ENCODE measurements at places on chromosomes 3 and 15.

DNA sequence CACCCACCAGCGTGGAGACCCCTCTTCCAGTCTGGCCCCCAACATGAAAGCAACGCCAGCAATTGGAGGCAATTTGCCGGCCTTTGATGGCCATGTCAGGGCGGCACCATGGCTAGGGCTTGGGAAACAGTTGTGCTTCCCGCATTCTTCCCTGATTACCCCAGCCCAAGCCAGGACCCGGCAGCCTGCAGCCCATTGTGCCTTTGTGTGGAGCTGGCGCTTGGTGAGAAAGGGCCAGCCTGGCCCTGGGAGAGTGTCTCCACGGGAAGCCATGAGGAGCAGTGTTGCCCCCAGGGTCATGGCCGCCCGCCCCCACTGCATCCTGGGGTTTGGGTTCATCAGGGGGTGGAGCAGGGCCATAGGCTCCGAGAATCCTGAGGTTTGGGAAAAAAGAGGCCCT lies 66.0 kb downstream of the DNAJB8 start:
- DNase-seq: no peak

- no peak for DNase-seq
These were observed 8.3 kb upstream of the VILL start for GRCh38 chr3:37982331-37982730.

DNA sequence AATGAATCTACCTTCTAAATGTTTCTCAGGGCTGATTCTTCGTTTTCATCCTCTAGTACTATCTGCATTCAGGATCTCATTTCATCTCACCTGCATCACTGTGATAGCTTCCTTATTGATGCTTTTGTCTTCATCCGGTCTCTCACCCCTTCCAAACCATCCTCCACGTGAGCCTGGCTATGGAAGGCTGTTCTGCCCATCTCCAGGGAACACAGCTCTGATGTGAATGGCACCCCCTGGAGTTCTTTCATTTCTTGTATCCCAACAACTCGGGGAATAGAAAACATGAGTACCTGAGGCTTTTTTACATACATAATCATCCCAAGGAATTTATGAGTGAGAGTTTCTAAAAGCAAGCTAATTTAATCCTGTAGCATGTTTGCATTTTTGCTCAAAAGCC lies 8.8 kb upstream of the DPPA4 start:
- no peak for DNase-seq

GRCh38 chr3:37892927-37893600 lies 31.4 kb downstream of the CTDSPL start:
- no peak for DNase-seq

GRCh38 chr3:75814797-75815196 lies 29.4 kb upstream of the ZNF717 start:
- DNase-seq: no peak
